ENCODE measurements at places on chromosomes 2 and 18. TPM values are rescaled to one million over a fixed set of nuclear protein-coding genes. Genes with fewer than 3 reads are reported as not detected.
A peak's percentile ranks its signal among the peaks of the same experiment; 100 is the strongest.

- no peak for DNase-seq
Measured at GRCh38 chr2:12180031-12180430, 433.6 kb downstream of the LPIN1 start.

GRCh38 chr2:137178951-137179377, 413.6 kb downstream of the THSD7B start:
- DNase-seq = peak; percentile 5

DNA sequence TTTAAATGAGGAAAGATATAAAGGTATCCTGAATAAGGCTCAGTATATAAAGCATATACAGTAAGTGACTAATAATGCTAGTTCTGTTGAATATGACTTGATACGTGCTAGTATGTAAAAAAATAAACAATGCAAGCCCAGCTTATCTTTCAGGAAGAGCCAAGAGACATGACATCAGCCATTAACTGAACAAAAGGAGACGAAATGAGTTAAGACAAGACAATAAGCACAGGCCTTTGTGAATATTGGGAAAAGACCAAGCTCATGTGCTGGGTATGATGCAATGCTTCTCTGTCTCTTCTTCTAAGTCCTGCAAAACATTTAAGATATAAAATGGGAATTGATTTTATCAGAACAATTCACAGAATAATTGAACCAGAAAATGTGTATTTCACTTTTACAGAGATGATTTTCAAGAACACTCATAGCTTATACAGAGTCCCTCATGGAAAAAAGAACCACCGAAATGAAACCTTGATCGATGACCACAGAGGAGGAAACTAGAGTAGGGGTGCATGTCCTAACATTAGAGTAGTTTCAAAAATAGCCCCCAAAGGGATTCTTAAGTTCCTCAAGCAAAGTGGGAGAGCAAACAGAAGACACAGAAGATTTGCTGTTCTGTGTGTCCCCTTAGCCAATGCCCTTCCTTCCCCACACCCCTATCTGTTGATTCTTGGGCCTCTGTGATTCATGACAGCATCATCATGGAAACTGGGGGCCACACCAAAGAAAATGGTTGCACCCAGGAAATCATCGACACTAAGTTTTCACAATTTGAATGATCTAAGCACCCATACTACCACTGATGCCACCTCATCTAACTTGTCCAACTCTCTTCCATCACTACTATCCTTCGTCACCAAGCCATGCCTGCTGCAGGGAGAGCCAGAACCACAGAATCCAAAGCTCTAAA, 68.0 kb upstream of the CRIM1 start:
- peak; percentile 29 for DNase-seq

GRCh38 chr2:205428811-205429210, 253.5 kb upstream of the NRP2 start:
- no peak for DNase-seq

DNA sequence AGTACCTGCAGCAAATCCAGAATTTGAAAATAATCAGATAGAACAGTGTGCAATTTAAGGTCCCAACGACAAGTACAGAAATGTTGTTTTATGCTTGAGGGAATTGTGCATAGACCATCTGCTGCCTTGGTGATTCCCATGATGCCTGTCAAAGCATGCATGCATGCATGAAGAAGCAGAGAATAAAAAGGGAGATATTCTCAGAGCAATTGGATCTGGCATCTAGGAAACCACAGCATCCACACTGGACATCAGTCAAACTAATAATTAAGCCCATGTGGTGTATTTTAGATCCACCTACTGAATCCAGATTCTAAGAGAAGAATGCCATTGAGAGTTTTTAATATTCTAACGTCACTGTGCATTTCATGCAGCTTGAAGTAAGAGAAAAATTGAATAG, 361.2 kb downstream of the FSIP2 start:
- no peak for DNase-seq

DNA sequence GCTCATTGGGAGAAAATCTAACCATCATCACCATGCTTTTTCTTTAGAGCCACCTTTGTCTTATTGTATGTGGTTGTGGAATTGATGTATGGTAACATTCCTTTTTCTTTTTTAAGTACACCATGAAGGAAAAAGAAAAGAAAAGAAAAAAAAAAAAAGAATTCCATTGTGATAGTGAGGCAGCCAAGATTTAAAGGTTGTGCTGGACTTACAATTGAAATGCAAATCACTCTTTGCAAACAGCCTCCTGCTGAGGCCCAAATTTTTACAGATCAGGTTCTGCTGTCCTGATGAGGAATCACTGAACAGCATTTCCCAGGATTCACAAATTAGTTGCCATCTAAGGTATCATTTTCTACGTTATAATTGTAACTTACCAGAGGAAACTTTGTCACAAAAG, 1101.0 kb upstream of the FANCL start:
- no peak for DNase-seq

DNA sequence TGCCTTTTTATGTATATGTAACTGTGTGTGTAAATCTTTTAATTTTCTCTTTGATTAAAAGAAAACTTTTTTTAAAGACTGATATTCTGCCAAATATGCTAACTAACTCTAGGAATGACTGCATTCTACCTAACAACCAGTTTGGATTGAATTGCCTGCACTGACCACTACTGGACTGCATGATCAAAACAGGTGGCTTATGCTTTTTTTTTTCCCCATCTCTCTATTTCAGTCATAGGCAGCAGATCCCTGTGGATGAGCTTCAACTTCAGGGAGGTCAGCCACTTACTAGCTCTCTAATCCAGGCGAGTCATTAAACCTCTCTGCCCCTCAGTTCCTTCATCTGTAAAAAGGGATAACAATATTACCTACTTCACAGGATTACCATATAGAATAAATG, 138.6 kb upstream of the SERTAD2 start:
- DNase-seq = peak; percentile 35

DNA sequence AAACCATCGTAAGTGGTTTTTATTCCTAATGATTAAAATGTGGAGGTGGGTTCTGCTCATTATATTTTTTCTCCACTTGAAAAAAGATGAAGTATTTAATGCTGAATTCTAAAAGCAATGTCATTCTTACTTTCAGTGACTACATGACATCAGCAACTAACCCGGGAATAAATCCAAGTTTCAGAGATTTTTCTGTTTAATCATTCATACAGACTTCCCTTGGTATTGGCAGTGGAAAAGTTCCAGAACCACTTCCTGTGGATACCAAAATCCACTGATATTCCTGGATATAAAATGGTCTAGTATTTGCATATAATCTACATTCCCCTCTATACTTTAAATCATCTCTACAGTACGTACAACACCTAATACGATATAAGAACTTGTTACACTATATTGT, 128.6 kb downstream of the ZNF532 start:
- DNase-seq = peak; percentile 96

RIT2 gene
- total RNA-seq = 0.37 TPM

CEBPZOS gene
- total RNA-seq = 48.4 TPM

SLC1A4 gene
- 11.8 TPM for total RNA-seq

C1QL2 gene
- total RNA-seq = not detected

CNGA3 gene
- not detected for total RNA-seq
